Activated CD4-positive, alpha-beta T cell treated with anti-CD3 and anti-CD28 coated beads, Interleukin-2, amount 10 ng/mL, durations not matched to agents 24 days and 14 days (primary cell): ENCODE measurements at places on chromosomes 7 and 10. TPM values are rescaled to one million over a fixed set of nuclear protein-coding genes. Genes with fewer than 3 reads are reported as not detected.

- H3K27ac ChIP-seq: no peak overlapping the region
- peak overlapping the region; percentile 64 for H3K4me3 ChIP-seq
- H3K27me3 ChIP-seq: peaks cover 49% of the 10 kb centered on the region
- no peak for DNase-seq
- H3K4me1 ChIP-seq: peaks cover 4% of the 10 kb centered on the region
Measured at GRCh38 chr10:16519250-16519907, 2.3 kb downstream of the C1QL3 start.

GRCh38 chr7:4000139-4000538 lies 682.0 kb upstream of the FOXK1 start:
- H3K27ac ChIP-seq: no peak overlapping the region
- no peak overlapping the region for H3K4me3 ChIP-seq
- H3K4me1 ChIP-seq: no peaks in the 10 kb centered on the region
- peaks cover 2% of the 10 kb centered on the region for H3K27me3 ChIP-seq
- no peak for DNase-seq

GRCh38 chr10:6297951-6298381 lies 95.2 kb downstream of the PFKFB3 start:
- peaks cover 52% of the 10 kb centered on the region for H3K4me1 ChIP-seq
- H3K36me3 ChIP-seq: peaks cover 32% of the 10 kb centered on the region
- no peak overlapping the region for H3K4me3 ChIP-seq
- H3K27me3 ChIP-seq: no peaks in the 10 kb centered on the region

DNA sequence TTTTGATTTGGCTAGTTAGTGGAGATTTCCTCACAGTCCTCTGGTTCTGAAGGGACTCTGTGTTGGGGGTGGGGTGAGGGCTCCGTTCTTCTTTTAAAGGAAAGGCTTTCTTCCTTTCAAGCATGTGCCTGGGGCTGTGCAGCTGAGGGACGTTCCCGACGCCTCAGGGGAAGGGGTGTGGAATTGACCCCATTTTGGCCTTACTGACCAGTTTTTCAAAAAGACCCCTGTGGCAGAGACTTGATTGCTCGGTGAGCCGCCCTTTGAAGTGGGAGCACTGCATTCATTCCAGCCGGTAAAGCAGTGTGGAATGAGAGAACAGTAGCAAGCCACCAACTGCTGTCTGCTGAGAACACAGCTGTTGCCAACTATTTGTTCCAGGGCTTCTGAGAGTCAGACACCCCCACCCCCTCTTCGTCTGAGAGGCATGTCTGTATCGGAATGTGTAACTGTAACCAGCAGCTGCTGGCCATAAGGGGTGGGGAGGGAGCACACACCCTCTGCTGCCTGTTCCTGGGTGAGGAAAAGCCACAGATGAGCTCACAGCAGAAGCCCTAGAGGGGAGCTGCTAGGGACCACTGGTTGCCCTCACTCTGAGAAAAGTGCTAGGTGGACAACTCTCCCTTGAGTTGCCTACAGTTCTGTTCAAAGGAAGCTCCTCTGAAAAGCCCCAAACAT lies 33.2 kb downstream of the WBP1L start:
- DNase-seq: no peak
- H3K4me3 ChIP-seq: no peak overlapping the region
- H3K36me3 ChIP-seq: peaks cover 21% of the 10 kb centered on the region
- peak overlapping the region; percentile 9 for H3K27ac ChIP-seq
- H3K4me1 ChIP-seq: peaks cover 41% of the 10 kb centered on the region

GRCh38 chr10:58706836-58707235 lies 194.2 kb downstream of the BICC1 start:
- H3K4me1 ChIP-seq: no peaks in the 10 kb centered on the region
- H3K36me3 ChIP-seq: no peaks in the 10 kb centered on the region
- H3K4me3 ChIP-seq: no peak overlapping the region
- no peaks in the 10 kb centered on the region for H3K27me3 ChIP-seq
- H3K27ac ChIP-seq: no peak overlapping the region

- H3K27me3 ChIP-seq: no peaks in the 10 kb centered on the region
- no peak overlapping the region for H3K4me3 ChIP-seq
- no peaks in the 10 kb centered on the region for H3K4me1 ChIP-seq
Measured at GRCh38 chr10:76937181-76937600, 700.4 kb downstream of the KCNMA1 start.

DNA sequence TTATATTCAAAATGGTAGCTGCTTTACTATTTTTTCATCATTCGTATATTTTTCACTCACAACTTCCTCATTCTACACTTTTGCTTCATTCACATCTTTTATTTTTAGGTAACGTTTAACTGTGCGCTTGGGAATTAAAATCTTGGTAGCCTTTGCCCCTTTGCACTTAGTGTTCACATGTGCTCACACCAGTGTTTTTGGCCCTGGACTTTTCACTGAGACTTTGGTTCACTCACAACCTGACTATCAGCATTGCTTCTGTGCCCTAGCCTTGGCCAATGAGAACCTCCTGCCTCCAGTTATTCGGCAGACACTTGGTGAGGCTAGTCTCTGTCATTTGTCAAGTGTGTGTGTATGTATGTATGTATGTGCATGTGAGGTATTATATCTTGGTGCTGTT lies 596.9 kb downstream of the SORCS1 start:
- DNase-seq: no peak
- no peaks in the 10 kb centered on the region for H3K4me1 ChIP-seq
- no peaks in the 10 kb centered on the region for H3K27me3 ChIP-seq

DNA sequence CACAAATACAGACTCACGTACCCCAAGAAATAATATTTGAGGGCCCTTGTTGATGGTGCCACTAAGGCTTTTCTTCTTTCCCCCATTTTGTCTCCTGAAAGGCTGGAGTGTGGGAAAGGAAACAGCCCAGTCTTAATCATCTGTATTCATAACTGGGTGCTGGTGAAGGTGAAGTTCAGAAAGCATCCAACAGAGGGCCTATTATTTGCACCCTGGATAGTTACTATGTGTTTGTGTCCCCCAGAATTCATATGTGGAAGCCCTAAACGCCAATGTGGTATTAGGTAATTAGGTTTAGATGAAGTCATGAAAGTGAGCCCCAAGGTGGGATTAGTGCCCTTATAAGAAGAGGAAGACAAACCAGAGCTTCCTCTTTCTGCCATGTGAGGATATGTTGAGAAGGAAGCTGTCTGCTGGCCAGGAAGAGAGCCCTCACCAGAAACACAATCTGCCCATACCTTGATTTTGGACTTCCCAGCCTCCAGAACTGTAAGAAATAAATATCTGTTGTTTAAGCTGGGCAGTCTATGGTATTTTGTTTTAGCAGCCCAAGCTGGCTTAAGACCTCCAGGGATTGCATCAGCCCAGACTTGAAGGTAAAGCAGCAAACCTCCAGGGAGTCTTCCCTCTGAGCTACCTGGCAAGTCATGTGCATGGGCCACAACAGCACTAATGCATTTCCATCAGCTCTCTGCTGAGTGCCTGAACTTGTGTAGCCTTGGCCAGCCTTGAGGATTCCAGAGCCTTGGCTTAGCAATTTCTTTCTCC lies 90.0 kb upstream of the ADRB1 start:
- no peak overlapping the region for H3K27ac ChIP-seq
- H3K4me1 ChIP-seq: peaks cover 8% of the 10 kb centered on the region

DNA sequence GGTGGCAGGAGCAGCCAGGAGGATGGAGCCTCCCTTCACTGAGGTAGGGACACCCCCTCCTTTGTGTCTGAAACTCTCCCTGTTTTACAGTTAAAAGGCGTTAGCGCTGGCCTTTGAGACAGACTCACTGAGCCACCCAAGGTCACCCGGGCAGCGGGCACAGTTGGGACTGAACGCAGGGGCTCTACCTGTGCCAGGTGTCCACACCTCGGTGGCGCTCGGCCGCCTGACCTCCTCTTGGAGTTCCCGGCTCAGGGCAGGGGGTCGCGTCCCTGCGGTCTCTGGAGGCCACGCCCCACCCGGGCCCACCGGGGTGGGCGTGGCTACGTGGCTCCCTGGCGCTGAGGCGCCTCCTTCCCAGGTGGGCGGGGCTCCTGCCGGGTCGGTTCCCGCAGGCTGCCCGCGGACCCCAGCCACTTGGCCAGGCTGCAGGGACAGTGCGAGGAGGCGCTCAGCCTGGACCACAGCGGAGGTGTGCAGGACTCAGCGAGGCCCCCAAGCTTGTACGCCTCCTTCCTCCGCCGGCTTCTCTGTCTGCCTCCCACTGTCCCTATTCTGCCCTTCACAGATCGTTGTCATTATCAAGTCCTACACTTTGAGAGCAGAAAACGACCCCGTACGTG lies 39.9 kb upstream of the LEP start:
- H3K4me3 ChIP-seq: peak overlapping the region; percentile 34
- H3K36me3 ChIP-seq: no peaks in the 10 kb centered on the region
- H3K27ac ChIP-seq: no peak overlapping the region
- peaks cover 57% of the 10 kb centered on the region for H3K27me3 ChIP-seq
- DNase-seq: no peak
- H3K4me1 ChIP-seq: peaks cover 9% of the 10 kb centered on the region

DNA sequence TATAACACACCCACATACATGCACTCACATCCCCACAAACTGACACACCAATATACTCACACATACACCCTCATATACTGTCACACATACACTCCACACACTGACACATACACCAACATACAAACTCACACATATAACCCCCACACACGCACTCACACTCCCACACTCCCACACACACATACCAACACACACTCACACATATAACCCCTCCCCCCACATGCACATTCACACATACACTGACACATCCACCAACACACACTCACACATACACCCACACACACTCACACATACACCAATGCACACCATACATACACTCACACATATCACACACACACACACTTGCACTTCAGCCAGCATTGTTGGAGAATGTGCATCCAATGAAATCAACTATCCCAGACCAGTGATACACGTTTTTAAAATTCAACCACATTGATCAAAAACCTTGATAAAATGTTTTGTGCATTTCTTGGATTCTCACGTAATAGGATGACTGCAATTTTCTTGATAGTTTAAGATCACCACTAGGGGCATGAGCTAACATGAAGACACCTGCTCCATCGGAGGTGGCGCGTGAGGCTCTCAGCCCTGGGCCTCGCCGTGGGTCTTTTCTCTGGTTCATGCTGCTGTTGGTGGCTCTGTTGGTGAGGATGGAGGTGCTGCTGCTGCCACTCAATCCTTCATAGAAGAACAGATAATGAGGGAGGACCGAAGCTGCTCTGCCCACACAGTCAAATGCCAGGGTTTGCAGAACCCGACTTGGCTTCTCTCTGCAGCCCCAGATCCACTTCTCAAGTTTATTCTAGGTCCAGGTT lies 32.1 kb upstream of the CHST15 start:
- no peaks in the 10 kb centered on the region for H3K27me3 ChIP-seq
- no peak for DNase-seq
- no peak overlapping the region for H3K27ac ChIP-seq
- H3K4me3 ChIP-seq: no peak overlapping the region

DNA sequence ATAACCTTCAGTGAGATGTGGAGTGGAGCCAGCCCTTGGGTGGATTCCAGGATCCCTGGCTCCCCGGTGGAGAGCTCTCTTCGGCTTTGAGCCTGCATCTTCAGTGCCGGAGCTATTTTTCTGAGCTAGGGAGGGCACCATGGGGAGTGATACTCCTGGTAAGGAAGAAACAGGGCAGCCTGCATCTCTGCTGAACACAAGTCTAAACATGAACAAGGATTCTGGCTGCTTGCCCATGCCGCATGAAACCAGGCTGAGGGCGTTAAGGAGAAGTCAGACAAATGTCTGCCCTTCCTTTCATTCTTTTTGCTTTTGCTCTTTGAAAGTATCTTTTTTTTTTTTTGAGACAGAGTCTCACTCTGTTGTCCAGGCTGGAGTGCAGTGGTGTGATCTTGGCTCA lies 60.4 kb downstream of the EVX1 start:
- peaks cover 3% of the 10 kb centered on the region for H3K27me3 ChIP-seq
- H3K4me1 ChIP-seq: no peaks in the 10 kb centered on the region
- H3K27ac ChIP-seq: no peak overlapping the region
- no peak for DNase-seq
- no peaks in the 10 kb centered on the region for H3K36me3 ChIP-seq
- no peak overlapping the region for H3K4me3 ChIP-seq

DNA sequence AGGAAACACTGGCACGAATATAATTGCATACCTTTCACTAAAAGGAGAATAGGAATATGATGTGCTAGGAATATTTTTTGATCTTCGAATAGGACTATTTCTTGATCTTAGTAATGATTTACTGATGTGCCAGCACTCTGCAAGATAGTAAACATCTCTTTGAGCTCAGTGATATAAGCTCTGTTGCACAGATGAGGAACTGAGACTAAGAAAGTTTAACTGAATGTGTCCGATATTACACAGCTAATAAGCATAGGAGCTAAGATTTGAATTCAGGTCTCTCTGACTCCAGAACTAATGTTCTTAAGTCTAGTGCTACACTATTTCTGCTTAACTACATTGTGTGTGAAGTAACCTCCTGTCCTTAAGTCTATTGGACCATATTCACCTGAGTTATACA lies 98.4 kb upstream of the PTPRZ1 start:
- H3K4me1 ChIP-seq: no peaks in the 10 kb centered on the region
- no peak overlapping the region for H3K27ac ChIP-seq
- no peaks in the 10 kb centered on the region for H3K36me3 ChIP-seq
- H3K27me3 ChIP-seq: no peaks in the 10 kb centered on the region

DNA sequence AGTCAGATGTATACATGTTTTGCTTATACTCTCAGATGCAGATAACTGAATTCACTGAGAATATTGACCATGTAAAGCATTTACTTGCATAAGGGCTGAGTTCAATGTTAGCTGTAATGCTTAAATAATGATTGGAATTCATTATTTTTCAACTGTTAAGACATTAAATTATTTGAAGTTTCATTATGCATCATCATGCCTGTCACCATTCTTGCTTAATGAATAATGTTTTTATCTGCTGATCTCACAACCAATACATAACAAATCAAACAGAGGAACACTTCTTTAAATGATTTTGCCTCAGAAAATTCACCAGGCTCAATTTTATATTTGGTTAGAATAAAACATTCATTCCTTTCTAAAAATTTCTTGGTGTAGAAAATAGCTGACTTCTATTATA lies 233.4 kb downstream of the GPR37 start:
- H3K27me3 ChIP-seq: no peaks in the 10 kb centered on the region
- H3K4me1 ChIP-seq: no peaks in the 10 kb centered on the region
- H3K27ac ChIP-seq: no peak overlapping the region
- no peaks in the 10 kb centered on the region for H3K36me3 ChIP-seq

The RGR gene
- not detected in 2 replicates for total RNA-seq

The GATAD1 gene
- total RNA-seq: 21.4 and 22.1 TPM in 2 replicates

The PCLO gene
- not detected in 2 replicates for total RNA-seq

The MYH16 gene
- total RNA-seq: not detected in 2 replicates

The FOXP2 gene
- 0.02 and 0.05 TPM in 2 replicates for total RNA-seq
